NCI-H460 (cell line): ENCODE measurements at places on chromosomes 16 and 17.

GRCh38 chr17:80845863-80846671, 145.6 kb upstream of the CHMP6 start:
- no peak for DNase-seq

- no peak for DNase-seq
Measured at GRCh38 chr17:44220213-44221083, 973 bp upstream of the UBTF start.

- no peak for DNase-seq
Measured at GRCh38 chr17:13759518-13760335, 158.0 kb upstream of the HS3ST3A1 start.

DNA sequence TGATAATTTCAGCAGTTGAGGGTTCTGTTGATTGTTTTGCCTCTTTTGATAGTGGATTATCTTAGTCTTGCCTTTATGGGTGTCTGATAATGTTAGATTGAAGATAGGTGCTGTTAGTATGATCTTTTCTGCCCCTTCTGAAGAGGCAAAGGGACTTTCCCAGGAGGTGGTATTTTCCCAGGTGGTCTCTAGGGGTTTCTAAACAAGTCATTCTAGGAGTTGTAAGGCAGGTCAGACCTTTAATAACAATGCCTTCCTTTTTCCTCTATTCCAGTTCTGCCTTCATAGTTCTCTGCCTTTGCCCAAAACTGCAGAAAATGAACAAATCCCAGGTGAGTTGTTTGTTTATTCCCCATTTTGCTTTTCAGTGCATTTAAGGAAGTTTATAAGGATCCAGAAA, 4.3 kb downstream of the ZFP1 start:
- DNase-seq = no peak

GRCh38 chr17:80424878-80425765, 10.2 kb downstream of the ENDOV start:
- no peak for DNase-seq

DNA sequence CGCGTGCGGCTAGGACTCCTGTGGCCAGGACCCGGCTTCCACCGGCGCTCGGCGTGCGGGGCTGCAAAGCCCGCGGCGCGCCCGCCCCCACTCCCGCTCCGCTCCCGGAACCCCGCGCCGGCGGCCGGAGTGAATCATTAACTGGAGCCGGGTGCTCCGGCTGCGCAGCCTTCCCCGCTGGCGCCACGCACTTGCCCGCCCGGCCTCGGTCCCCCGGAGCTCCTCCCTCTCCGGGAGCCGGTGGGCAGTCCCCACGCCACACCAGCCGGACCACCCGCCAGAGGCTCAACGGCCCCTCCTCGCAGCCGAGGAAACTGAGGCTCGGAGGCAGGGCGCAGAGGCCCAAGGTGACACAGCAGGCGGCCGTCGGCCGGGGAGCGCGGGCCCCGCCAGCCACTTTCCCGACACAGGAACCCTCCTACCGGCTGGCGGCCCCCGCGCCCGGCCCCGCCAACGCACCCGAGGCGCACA, 580 bp downstream of the BCAR1 start:
- no peak for DNase-seq

GRCh38 chr16:24573141-24573540, 33.8 kb downstream of the RBBP6 start:
- no peak for DNase-seq

DNA sequence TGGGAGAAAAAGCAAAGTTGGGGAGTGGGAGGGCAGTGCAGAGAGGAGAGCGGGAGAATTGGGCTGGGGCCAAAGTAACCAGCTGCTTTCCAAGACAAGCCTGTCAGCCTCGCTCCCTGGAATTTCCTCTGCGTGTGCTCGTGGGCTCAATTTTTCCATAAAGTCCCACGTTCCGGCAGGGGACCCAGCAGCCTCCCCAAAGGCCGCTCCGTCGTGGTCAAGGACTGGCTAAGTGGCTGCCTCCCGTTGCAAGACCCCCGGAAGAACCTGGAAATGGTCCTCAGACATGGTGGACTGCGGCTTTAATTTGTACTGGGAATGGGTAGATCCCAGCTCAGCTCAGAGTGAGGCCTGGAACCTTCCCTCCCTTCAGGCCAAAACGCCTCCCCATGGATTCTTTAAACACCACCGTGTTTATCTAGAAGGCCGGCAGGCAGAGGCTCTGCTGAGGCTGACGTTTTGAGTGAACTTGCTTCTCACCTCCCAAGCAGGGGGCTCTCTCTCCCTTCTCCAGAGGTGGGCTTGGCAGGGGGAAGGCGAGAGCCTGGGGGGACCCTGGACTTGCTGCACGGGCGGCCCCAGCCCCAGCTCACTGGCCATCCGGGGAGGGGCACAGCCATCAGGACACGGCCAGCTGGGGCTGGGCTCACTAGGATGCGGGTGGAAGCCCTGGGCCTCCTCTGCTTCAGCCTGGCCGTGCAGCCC, 190.0 kb downstream of the C16orf95 start:
- DNase-seq = no peak

DNA sequence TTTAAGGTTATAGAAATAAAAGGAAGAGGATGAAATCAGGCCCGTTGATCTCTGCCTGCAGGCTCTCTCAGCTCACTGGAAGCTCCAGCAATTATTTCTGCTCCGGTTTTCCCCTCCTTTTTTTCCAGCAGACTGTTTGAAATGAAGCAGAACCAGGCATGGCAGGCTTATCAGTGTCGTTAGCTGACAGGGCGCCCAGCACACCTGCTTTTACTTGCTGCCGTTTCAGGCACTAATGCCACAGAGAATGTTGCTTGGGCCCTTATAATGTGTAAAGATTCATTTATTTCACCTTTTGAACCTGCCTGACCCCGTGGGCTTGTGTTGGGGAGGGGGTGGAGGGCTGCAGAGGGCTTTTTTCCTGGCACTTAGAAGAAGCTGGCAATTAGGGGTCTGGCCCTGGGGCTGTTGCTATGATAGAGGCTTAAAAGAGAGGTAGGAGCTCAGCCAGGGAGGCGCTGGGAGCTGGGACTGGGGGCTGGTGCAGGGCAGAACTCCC, 108.1 kb downstream of the IRX3 start:
- no peak for DNase-seq
